ENCODE measurements at places on chromosomes 6 and 20. TPM values are rescaled to one million over a fixed set of nuclear protein-coding genes. Genes with fewer than 3 reads are reported as not detected.

Gene CYB5R4
- total RNA-seq = 30.7 TPM

Gene SLC17A3
- total RNA-seq = not detected

Gene LHFPL5
- not detected for total RNA-seq

Gene SLC22A23
- total RNA-seq = 0.15 TPM

Gene AGER
- total RNA-seq = 15.2 TPM

Gene MSH5
- total RNA-seq = 61.5 TPM

Gene ME1
- total RNA-seq = 0.44 TPM

Gene DPPA5
- not detected for total RNA-seq

Gene ADGB
- 0.52 TPM for total RNA-seq

Gene PMEPA1
- 2.2 TPM for total RNA-seq

Gene CRISP3
- not detected for total RNA-seq

Gene INSM1
- total RNA-seq = 6.8 TPM

Gene BEND6
- not detected for total RNA-seq

Gene KIAA0408
- 10.8 TPM for total RNA-seq

Gene HLA-DOA
- 4.8 TPM for total RNA-seq

Gene FOXC1
- total RNA-seq = 0.13 TPM

Gene SPO11
- total RNA-seq = not detected

Gene C6orf163
- 1.4 TPM for total RNA-seq

Gene WFDC12
- not detected for total RNA-seq

Measured in activated CD8-positive, alpha-beta memory T cell treated with anti-CD3 and anti-CD28 coated beads for 36 hours (primary cell).